GM18507 (cell line): ENCODE measurements at places on chromosomes 11 and 22.

DNA sequence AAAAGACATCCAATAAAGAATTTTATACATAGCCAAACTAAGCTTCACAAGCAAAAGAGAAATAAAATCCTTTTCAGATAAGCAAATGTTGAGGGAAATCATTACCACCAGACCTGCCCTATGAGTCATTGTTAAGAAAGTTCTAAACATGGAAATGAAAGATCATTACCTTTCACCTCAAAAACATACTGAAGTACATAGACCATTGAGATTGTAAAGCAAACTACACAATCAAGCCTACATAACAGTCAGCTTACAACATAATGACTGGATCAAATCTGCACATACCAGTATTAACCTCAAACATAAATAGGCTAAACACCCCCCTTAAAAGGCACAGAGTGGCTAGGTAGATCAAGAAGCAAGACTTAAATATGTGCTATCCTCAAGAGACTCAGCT lies 501.0 kb upstream of the LUZP2 start:
- DNase-seq, result no peak

- no peak for DNase-seq
Measured at GRCh38 chr11:6568191-6568918, 35.1 kb downstream of the RRP8 start.

GRCh38 chr11:79414644-79415317 lies 26.0 kb downstream of the TENM4 start:
- DNase-seq, result no peak

DNA sequence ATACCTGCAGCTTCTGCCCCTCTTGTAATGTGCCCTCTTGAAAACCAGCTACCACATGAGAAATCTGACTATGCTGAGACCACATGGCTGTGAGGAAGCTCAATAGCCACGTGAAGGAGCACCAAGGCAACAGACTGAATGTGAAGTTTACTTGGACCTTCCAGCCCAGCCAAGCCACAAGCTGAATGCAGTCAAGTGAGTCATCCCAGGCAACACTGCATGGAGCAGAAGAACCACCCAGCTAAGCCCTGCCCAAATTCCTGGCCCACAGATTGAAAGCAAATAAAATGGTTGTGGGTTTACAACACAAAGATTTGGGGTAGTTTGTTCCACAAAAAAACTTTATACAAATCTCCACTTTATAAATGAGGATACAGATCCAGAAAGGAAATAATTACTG lies 114.5 kb downstream of the TIMP3 start:
- DNase-seq, result no peak

GRCh38 chr11:10301656-10302358 lies 3.1 kb upstream of the ADM start:
- no peak for DNase-seq

DNA sequence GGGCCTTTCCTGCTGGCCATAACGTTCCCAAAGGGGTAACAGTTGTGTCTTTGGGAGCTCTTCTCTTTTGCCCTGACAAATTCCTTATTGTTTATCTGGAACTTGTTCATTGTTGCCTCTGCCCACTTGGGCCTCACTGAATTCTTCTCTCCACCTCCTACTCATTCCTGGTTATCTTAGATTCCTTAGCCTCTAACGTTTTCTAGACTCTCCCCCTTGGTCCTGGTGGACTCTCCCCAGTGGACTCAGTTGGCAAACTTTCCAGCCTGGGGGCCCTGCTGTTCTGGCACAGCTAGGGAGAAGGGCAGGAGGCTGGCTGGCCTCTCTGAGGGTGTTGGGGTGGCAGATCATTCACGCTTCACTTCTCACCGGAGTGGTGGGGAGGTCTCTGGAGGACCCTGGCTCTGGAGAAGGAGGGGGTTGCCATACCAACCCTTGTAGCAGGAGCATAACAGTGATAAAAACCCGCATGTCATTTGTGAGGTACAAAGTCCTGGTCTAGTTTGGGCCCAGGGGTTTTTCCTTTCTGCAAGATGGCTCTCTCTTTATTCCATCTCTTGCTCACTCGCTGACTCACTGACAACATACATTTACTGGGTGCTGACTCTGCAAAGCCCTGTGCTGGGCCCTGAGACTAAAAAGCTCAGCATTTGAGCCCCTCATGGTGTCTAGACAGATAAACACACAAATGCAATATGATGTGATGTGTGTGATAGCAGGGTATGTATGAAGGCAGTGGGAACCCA lies 39.7 kb downstream of the YWHAH start:
- no peak for DNase-seq

DNA sequence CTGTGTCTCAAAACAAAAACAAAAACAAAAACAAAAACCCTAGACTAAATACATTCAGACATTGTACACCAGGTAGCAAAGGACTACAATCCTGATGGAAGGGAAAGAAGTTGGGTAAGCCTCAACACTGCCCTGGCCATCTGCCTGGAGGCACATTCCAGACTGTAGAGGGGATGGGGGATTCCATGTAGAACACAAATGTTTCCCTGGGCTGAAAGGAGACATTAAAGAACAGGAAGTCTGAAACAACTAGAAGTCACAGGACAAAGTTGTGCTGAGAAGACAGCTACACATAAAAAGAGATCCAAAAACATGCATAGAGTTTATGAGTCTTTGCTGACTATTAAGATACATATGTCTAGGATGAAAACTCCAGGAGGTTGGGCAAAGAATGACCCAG lies 83.9 kb downstream of the RRAS2 start:
- no peak for DNase-seq

- peak; percentile 45 for DNase-seq
Measured at GRCh38 chr11:131688048-131688693, 317.8 kb downstream of the NTM start.

GRCh38 chr22:19631899-19632667 lies 82.2 kb upstream of the SEPTIN5 start:
- DNase-seq, result no peak

DNA sequence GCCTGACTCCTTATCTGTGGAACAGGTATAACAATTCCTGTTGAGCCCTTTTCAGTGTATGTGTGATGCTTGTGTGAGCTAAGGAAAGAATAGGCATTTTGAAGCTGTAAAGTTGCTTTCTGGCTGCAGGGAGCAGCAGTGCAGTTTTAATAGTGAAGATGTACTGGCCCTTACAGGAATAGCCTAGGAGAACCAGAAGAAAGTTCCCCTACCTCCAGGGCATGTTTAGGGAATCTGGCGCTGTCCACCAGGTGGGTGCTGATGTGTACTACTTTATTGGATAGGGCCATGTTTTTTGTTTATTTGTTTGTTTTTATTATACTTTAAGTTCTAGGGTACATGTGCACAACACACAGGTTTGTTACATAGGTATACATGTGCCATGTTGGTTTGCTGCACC lies 11.5 kb downstream of the BMAL1 start:
- no peak for DNase-seq

GRCh38 chr11:43979571-43980219 lies 37.3 kb downstream of the C11orf96 start:
- no peak for DNase-seq

GRCh38 chr11:13224324-13224723 lies 53.3 kb upstream of the BMAL1 start:
- no peak for DNase-seq

DNA sequence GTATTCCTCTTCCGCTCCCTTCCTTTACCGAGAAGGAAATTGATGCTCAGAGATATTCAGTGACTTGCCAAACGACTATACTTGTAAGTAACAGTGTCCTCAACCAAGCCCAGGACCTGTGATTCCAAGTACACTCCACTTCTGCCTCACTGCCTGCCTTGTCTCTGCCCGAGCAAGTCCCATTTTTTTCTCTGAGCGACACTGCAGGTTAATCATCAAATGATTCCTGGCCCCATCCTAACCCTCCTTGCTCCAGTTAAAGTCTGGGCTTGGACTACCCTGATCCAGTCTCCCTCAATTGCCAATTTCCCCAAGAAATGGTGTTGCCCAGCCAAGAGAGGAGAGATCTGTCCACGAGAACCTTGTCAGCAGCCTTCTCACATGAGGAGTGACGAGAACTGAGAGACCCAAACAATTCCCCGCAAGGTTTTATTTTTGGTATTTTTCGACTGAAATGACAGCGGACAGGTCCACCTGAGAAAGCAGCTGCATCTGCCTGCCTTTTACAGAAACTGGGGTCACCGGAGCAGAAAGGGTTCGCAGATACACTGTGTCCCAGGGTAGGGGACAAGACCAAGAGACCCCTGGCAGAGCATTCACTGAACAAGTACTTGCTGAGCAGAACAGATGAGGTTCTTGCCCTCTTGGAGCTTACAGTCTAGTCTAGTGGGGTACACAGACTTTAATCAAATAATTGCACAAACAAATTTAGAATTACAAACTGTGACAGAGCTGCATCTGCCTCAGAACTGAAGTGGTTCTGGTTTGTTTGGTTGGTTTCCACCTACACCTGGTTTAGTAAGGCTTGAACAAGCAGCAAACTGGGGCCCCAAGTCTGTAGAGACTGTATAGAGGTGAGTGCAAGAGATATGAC lies 11.4 kb downstream of the POU2AF1 start:
- no peak for DNase-seq

DNA sequence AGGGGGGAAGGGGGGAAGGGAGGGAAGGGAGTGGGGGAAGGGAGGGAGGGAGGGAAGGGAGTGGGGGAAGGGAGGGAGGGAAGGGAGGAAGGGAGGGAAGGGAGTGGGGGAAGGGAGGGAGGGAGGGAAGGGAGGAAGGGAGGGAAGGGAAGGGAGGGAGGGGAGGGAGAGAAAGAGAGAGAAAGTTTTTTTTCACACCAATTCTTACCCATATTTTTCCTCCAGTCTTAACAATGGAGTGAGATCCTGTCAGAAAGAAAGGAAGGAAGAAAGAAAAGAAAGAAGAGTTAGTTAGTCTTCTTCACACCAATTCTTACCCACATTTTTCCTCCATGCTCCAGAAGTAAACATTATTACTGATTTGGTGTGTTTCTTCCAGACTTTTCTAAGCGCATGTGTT lies 3.0 kb upstream of the OR2AT4 start:
- no peak for DNase-seq

- DNase-seq, result no peak
Measured at GRCh38 chr11:96315476-96315875, 27.5 kb downstream of the MAML2 start.

GRCh38 chr22:31229402-31230079 lies 17.4 kb downstream of the LIMK2 start:
- DNase-seq, result no peak

GRCh38 chr11:109267293-109268095 lies 154.5 kb upstream of the C11orf87 start:
- no peak for DNase-seq

DNA sequence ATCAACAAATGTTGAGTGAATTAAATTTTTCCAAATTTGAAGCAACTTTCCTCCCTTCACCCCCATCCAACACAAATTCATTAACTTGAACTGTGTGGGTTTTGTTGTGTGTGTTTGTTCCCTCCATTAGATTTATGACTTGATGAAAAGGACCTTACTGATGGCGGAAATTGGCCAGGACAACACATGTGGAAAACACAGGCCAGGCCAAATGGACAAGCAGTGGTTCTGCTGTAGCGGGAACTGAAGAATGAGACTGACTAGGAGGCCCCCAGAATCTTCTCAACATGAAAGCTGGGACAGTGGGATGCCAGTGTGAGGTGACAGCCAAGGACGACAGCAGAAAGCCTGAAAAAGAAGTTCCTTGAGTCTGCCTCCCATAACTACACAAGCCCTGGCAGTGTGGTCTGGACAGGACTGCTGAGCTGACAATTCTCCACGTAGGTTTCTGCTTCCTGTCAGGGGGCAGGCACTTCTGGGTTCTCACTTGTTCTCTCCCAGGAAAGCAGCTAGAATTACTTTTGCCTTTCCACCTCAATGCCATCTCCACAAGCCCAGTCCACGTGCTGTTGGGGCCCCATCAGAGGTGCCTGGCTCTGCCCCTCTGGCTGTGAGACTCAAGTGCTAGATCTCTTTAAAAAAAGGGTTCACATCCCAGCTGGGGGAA lies 94.3 kb downstream of the ETS1 start:
- no peak for DNase-seq

- no peak for DNase-seq
Measured at GRCh38 chr11:36195496-36196354, 93.5 kb downstream of the COMMD9 start.

DNA sequence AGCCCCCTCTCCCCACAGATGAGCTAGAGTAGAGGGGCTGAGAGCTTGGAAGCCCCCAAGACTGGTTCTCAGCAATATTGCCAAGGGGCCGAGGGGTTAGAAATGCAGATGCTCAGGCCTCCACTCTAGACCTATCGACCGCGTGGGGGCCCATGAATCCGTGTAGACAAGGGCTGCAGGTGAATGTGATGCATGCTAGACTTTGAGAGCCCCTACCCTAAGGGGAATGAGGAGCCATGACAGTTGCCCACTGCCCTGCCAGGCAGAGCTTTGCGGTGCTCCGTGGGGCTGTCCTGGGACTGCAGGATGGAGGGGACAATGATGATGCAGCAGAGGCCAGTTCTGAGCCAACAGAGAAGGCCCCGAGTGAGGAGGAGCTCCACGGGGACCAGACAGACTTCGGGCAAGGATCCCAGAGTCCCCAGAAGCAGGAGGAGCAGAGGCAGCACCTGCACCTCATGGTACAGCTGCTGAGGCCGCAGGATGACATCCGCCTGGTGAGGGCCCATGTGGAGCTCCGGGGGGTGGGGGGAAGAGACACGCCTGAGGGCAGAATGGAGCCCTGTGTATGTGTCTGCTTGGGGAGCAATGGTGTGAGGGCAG lies 1.3 kb downstream of the SSH3 start:
- no peak for DNase-seq

GRCh38 chr22:37609240-37610152 lies 862 bp downstream of the GGA1 start:
- no peak for DNase-seq

GRCh38 chr11:114553642-114554041 lies 6.0 kb downstream of the NXPE1 start:
- DNase-seq, result no peak

- no peak for DNase-seq
Measured at GRCh38 chr11:63907808-63908530, 9.0 kb downstream of the RCOR2 start.

- DNase-seq, result no peak
Measured at GRCh38 chr22:42635531-42635930, 4.9 kb downstream of the ATP5MGL start.

DNA sequence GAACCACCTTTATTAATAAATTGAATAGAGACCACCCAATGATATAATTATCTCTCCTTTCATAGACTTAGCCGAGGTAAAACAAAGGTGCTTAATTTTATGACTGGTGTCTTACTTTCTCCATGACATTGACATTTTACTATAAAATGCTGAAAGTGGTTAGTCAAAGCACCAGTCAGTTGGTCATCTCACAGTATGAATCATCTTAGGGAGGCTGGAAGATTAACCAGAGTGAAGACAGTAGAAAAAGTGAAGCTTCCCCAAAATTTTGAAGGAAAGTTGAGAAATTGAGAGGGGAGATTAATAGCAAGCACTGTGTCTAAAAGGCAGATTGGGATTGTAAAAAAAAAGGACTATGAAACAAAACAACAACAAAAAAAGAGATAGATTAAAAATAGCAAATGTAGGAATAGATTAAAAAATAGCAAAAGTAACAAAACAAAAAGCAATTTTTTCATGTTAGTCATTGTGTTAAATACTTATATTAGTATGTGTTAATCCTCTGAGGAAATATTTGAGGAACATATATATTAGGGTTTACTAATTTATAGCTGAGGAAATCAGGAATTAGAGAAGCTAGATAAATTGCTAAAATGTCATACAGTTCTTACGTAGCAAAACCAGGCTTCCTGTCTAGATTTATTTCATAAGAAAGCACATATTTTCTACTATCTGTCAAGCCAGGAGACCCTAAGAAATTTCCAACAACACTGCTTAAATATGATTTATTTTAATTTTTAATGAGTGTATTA lies 557.3 kb upstream of the ANO5 start:
- no peak for DNase-seq
